ENCODE measurements at places on chromosomes 12 and 14. TPM values are rescaled to one million over a fixed set of nuclear protein-coding genes. Genes with fewer than 3 reads are reported as not detected.

Gene CCDC198
- polyA plus RNA-seq: not detected

Gene RILPL1
- 10.8 TPM for polyA plus RNA-seq

Gene REP15
- 1.5 TPM for polyA plus RNA-seq

Gene MSRB3
- 15.3 TPM for polyA plus RNA-seq

Gene AKAP3
- 0.57 TPM for polyA plus RNA-seq

Gene KLHL33
- polyA plus RNA-seq: 0.08 TPM

Gene KRT73
- polyA plus RNA-seq: not detected
